ENCODE measurements at places on chromosomes 7 and 10. TPM values are rescaled to one million over a fixed set of nuclear protein-coding genes. Genes with fewer than 3 reads are reported as not detected.

OPN4 gene
- polyA plus RNA-seq, result not detected

MDFIC gene
- 29.6 TPM for polyA plus RNA-seq

SEMA4G gene
- polyA plus RNA-seq, result 52.7 TPM

DNA sequence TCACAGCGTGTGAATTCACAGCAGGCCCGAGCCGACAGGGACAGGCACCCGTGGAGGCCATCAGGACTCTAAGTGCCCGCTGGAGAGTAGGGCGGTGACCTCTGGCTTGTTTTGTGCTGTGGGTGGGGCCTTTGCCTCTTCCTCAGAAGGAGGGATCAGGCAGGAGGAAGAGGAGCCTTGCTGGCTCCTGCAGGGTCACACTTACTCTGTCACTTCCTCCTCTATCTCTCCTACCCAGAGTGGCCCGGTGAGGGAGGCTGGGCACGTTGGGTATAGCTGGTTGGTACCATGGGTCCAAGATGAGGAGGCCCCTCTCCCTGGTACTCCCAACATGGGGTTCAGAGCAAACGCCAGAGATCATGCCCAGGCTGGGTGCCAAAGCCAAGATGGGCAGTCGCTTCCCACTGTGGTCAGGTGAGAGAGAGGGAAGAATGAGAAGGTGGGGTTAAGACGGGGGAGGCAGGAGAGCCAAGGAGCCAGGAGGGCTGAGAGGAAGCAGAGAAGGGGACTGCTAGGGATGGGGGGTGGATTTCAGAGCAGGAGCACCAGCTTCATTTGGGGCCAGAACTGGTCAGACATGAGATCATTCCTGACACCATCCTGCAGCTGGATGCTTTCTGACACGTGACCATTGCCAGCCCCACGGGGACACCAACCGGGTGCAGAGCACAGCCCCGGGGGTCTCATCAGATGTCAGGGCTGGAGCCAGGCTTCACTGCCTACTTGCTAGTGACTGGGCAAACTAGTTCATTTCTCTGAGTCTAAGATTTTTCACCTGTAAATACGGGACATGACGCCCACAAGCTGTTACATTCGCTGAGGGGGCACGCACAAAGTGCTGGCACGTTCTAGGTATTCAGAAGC lies 54.8 kb upstream of the CACUL1 start:
- DNase-seq, result no peak

DNA sequence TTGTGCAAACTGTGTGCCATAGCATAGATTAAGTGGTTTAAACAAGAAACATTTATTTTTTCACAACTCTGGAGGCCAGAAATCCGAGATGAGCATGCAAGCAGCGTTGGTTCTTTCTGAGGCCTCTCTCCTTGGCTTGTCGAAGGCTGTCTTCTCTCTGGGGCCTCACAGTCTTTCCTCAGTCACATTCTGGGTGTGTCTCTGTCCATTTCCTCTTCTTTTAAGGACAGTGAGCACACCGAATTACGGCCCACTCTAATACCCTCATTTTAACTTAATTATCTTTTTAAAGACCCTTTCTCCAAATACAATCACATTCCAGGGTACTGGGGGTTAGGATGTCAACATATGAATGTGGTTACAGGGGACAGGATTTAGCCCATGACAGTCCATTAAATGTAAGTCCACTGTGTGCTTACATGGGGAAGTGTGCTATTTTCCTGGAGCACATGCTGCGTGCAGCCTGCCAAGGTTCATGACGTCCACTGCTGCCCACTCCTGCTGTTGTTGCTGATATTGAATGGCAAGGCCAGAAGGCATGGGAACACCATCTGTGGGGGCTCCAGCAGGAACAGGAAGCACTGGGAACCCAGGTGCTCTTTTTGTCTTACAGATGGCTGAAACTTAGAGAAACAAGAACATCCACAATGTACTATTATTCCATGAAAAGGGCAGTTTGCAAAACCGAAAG lies 365.5 kb downstream of the GALNT17 start:
- DNase-seq, result no peak

DNA sequence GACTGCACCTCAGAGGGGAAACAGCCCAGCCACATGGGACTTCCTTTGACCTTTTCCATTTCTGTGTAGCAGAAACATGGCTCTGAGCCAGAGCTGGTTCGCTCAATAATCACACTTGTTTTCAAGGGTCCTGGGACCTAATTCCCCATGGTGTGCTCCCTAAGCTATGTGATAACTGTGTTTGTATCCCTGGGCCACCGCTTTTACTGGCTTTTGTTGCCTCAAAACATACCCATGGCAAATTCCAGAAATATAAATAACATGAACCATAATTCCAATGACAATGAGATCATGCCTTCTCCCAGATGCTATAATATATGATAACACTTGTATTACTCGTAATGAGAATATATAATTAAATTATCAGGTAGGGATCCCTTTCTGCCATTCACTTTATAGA lies 196.4 kb downstream of the GFRA1 start:
- DNase-seq, result no peak

DNA sequence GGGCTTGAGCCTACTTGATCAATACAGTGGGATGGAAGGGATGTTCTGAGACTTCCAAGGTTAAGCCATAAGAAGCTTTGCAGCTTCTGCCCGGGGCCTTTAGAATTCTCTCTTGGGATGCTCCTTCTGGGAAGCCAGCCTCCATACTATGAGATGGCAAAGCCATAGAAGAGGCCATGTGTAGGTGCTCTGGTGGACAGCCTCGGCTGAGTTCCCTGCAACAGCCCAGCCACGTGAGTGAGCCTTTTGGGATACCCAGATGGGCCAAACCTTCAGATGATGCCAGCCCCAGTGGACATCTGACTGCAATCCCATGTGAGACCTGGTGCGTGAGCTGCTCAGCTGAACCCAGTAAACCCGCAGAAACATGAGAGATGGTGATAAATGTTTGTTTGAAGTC lies 370.6 kb downstream of the RPS24 start:
- no peak for DNase-seq

- no peak for DNase-seq
Observed at GRCh38 chr10:60073397-60073780, 167.0 kb upstream of the CCDC6 start.

GRCh38 chr7:157406971-157407370 lies 70.2 kb downstream of the DNAJB6 start:
- no peak for DNase-seq

GRCh38 chr10:53123311-53123710 lies 350.7 kb upstream of the MBL2 start:
- no peak for DNase-seq

DNA sequence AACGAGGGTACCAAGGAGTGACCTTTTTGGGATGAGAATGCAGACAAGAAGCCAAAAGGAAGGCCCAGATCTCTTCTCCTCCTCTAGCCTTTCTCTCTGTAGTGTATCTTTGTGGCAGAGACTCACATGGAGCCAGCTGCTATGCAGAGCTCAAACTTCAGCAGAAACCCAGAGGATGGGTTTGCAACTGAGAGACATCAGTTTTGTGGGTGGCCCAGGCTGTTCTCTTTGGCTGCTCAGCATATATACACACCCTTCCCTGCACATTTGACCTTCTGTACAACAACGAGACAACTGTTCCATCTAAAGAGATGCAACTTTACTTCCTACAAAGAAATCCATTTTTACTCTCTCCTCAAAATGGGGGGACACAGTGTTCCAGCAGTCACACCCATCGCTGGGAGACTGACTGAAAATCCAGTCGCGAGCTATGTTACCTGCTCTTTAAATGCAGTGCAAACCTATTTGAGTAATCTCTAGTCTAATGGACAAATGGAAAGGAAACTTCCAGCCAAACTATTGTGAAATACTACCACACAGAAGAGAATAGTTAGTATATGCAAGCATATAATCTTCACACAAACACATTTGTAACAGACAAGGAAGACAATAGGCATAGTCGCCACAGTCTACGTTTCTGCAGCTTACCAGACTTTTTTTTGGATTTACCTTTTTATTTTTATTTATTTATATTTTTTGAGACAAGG lies 51.2 kb downstream of the GTF2I start:
- DNase-seq, result no peak

DNA sequence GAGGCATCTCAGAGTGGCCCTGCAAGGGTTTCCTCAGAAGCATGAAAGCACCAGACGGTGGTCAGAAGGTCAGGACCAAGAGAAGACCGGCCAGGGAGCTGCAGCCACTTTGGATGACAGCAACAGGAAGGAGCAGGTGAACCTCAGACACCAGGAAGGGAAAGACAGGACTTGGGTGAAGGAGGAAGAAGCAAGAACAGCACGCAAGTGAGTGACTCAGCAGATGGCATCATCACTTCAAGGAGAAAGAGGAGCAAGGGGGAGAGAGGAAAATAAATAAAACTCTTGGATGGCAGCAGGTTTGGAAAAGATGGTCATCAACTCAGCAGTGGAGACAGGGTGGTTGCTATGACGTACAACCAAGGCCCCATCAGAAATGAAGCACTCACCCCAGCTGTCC lies 31.6 kb downstream of the NCAPG2 start:
- no peak for DNase-seq

GRCh38 chr7:8561449-8561848 lies 128.0 kb downstream of the NXPH1 start:
- DNase-seq, result no peak

All from renal cortex interstitium (tissue), 15 donors.